Left hindlimb (tissue), 1 donor: ENCODE measurements at places on chromosomes 4 and X.

DNA sequence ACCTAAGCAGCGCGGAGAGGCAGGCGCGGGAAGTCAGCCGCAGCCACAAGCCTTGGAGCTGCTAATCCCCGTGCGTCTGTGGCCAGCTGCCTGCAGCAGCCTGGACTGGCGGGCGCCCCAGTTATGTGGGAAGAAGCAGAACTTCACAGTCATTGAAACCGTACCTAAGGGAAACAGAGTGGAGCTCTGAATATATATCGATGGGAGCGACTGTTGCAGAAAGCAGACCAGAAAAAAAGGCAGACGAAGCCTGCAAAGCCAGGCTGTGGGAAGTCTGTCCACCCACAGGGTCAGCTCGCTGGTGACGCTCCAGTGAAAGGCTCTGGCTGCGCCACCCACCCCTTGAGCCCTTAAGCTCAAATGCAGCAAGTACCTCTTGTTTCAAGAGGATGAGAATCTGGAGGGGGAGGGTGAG is 24.7 kb downstream of the KCNE5 start:
- peak; percentile 65 for DNase-seq

- no peak for DNase-seq
Observed at GRCh38 chr4:183821076-183821853, 83.8 kb upstream of the STOX2 start.

GRCh38 chrX:115564243-115564642 is 3.3 kb downstream of the PLS3 start:
- DNase-seq = no peak

GRCh38 chr4:75058486-75058885 is 125.6 kb downstream of the PARM1 start:
- peak; percentile 40 for DNase-seq

DNA sequence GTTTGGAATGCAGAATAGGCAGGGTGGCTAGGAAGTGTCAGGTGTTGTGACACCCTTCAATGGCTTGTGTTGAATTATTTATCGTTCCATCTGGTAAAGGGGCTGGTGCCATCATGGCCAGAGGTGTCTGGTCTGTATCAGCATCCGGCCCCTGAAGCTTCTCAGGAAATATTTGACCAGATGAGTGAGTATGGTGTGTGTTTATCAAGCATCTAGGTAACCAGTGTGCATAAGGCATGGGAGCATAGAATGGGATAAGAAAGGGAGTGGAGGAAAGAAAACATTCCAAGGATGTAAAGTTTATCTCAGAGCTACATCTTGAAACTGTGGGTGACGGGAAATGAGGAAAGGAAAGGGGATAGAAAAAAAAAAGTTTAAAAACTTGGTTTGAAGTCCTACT is 109.4 kb downstream of the KLHL4 start:
- no peak for DNase-seq

- no peak for DNase-seq
Observed at GRCh38 chr4:6331018-6331417, 61.4 kb downstream of the WFS1 start.

DNA sequence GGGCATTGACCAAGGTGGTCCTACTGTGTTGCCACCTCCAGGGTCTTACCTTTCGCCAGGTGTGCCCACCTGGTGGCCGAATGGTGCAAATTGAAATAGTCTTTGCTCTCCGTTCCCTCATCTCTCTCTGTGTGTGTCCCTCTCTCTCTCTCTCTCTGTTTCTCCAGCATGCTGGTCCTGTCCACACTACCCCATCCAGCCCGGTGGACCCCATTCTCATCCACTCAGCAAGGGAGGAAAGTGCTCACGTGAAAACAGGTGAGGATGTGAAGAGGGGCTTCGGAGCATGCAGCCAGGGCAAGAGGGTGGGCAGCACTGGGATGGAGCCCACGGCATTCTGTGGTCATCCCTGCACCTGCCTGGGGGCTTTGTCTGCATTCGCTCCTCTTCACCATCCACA is 150.1 kb downstream of the CRLF2 start:
- no peak for DNase-seq

DNA sequence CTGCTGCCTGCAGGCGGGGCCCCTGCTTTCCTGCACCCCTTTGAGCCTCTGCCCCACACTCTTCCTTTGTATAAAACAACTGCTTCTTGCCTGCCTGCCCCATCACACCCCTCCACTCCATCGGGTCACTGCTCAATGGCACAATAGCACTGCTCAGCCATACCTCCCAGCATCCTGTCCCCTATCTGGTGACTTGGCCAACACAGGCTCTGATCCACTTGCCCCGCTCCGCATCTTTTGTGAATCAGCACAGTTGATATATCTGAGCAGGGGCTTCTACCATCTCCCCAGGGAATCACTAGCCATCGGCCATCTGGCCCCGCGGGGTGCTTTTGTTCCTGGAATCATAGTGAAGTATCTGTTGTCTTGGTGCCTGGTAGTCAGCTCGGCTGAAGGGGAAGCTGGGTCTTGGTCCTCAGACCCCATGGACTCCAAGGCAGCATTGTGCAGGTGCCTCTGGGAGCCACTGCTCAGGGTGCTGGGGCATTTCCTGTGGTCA is 45.3 kb downstream of the MAP7D3 start:
- DNase-seq = no peak

- no peak for DNase-seq
Observed at GRCh38 chr4:2400841-2401609, 17.4 kb downstream of the ZFYVE28 start.

GRCh38 chr4:26296021-26296420 is 24.8 kb upstream of the RBPJ start:
- DNase-seq = no peak

GRCh38 chr4:88757776-88758175 is 60.1 kb upstream of the NAP1L5 start:
- DNase-seq = no peak

GRCh38 chr4:6085691-6086628 is 67.7 kb upstream of the C4orf50 start:
- DNase-seq = no peak

GRCh38 chrX:43813898-43814297 is 68.4 kb downstream of the MAOB start:
- no peak for DNase-seq
